Naive thymus-derived CD8-positive, alpha-beta T cell (primary cell): ENCODE measurements at places on chromosomes 12 and 14. TPM values are rescaled to one million over a fixed set of nuclear protein-coding genes. Genes with fewer than 3 reads are reported as not detected.

AVPR1A gene
- not detected for total RNA-seq

MMAB gene
- 20.6 TPM for total RNA-seq

NUAK1 gene
- total RNA-seq, result not detected

PDE3A gene
- not detected for total RNA-seq

TSPAN19 gene
- total RNA-seq, result not detected

DCN gene
- not detected for total RNA-seq

RTL1 gene
- not detected for total RNA-seq

RIMBP2 gene
- total RNA-seq, result not detected

GRIN2B gene
- not detected for total RNA-seq

SLC25A47 gene
- not detected for total RNA-seq

KRT77 gene
- not detected for total RNA-seq

SLC5A8 gene
- total RNA-seq, result not detected

LRTM2 gene
- 0.13 TPM for total RNA-seq
